Stimulated activated CD8-positive, alpha-beta memory T cell treated with anti-CD3 and anti-CD28 coated beads, Interleukin-4, amount 100 ng/mL, for 1 hour (primary cell): ENCODE measurements at places on chromosomes 7 and 10.

DNA sequence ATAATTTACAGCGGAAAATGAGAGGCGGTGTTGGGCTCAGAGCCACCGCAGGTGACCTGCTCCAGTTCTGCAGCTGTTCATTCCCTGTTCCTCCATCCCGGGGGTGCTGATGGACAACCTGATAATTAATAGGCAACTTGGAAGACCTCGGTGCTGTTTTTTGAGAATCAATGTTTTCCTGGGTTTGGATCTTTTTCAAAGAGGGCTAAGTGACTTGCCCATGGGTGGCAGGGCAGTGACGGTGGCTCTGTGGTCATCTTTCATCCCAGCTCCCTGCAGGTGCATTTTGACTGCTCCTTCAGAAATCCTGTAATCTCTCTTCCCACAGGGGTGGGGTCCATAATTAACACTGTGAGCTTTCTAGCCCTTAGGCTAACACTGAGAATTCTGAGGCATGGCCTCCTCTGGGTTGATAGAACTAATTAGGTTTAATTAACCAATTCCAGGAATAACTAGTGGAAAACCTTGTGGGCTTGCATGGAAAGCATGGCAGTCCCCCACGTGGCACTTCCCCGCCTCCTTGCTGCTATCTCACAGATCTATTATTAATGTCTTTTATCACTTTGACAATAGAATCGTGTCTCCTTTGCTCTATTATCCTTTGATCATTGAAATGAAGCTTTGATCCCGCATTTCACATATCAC lies 217.9 kb downstream of the GLRX3 start:
- no peak for DNase-seq

DNA sequence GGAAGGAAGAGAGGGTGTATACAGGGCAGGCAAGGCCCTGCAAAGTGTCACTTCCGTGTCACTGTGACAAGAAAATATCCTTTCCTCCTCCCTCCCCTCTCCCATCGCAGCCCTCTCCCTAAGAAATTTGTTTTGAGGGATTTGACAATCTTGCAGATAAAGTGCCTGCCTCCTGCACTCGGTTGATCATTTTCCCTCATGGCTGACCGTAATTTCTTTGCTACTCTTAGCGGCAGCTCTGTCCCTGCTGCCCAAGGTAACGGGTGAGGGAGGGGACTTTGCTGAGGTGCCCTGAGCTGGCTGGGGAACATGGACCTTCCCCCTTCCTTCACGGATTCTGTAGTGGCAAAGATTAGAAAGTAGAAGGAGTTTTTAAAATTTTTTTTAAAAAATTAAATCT lies 179.1 kb downstream of the TCF7L2 start:
- no peak for DNase-seq

GRCh38 chr7:2688409-2689342 lies 674 bp downstream of the AMZ1 start:
- no peak for DNase-seq

DNA sequence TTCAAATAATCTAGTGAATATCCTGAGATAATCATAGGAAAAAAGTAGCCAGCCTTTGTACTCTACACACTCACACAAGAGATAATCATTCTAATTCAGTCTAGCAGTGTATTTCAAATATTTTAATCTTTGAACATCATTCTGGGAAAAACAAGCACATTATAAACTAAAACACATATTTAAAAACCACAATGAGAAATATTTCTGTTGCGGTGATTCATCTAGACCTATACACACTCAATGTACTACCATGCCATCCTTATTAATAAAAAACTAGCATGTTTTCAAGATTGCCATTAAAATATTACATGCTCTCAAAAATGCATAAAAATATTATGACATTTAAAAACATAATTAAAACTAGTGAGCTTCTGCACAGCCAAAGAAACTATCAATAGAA lies 11.8 kb downstream of the COG5 start:
- DNase-seq = no peak

DNA sequence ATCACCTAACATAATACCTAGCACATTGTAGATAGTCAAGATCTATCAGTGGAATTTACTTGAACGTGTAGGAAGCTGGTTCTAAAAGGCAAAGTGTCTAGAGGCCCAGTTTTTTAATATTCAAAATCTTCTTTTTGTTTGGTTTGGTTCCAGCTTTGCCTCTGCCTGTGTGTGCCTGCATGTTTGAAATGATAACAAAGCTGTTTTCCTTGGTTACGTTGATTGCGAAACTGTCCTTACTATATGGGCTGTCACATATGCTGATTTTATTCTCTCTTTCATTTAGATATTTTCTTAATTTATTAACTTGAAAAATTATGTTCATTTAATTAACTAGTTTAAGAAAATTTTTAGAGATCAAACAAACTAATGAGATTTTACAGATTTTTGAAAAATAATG lies 237.3 kb downstream of the SEMA3A start:
- DNase-seq = no peak

DNA sequence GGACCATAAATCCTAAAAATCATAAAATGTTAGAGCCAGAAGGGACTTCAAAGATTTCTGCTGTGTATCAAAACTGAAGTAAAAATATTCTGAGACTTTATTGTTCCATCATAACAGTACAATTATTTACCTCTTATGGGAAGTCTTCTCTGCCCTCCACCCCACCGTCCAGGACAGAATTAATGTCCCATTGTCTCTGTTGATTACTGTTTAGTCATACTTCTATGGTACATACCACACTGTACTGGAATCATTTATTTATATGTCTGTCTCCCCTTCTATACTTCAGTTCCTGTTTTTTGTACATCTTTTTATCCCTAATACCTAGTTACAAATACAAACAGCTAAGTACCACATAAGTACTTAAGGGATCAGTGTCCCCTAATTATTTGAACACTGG lies 91.4 kb upstream of the CAPZA2 start:
- no peak for DNase-seq

GRCh38 chr10:30583778-30584415 lies 45.7 kb downstream of the LYZL2 start:
- DNase-seq = no peak

- no peak for DNase-seq
These were observed 30.6 kb upstream of the ZNRF2 start for GRCh38 chr7:30253796-30254165.

- DNase-seq = no peak
These were observed 252.0 kb upstream of the GRB10 start for GRCh38 chr7:51034521-51035264.

DNA sequence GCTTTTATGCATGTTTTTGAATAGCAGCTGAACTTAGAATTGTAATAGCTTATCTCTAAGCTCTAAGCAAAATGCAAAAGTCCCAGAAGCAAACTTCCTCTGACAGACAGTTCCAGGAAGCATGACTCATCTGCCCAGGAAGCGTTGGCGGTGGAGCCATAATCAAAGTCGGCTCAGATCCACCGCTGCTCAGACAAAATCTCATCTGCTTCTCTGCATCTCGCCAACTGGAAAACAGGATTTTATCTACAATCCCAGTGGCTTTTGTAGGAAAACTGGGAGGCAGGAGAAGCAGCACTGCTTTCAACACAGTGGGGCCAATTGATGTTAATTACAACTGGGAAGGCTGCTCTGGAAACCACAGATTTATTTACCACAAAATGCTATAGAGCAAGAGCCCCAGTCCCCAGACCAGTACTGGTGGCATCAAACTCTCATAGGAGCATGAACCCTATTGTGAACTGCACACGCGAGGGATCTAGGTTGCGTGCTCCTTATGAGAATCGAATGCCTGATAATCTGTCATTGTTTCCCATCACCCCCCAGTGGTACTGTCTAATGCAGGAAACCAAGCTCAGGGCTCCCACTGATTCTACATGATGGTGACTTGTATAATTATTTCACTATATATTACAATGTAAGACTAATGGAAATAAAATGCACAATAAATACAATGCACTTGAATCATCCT lies 99.9 kb downstream of the CUBN start:
- DNase-seq = peak; percentile 35

DNA sequence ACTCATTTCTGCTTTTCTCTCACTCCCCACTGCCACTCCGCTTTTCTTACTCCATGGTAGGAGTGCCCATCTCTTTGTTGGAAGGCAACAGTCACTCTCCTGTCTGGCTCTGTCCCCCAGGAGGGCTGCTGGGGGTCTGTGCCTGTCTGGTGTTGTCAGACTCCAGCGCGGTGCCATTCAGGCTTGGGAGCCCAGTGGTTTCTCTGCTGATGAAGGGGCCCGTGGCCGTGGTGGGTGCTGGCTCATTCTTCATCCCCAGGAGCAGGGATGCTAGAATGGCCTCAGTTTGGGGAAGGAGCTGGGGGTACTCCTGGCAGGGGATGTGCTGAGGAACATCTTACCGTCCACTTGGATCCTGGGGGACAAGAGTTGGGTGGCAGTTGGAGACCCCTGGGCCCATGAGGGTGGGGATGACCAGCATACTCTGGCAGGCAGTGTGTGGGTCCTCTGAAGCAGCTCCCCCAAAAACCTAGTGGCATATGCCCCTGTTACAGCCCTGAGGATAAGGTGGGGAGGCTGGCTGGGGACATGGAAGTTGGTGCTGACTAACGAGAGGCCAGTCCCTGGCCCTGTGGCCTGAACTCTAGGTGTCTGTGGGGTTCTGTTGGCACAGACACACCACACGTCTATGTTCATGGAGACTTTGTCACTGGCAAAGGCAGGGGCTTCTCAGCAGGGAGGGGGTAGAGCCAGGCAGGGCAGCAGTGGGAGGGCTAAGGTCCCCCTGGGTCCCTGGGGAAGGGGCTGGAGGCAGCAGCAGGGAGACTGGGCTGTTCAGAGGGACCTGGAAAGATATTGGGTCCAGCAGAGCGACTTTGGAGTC lies 102.8 kb upstream of the RET start:
- DNase-seq = no peak

GRCh38 chr7:21947056-21947455 lies 1.4 kb upstream of the CDCA7L start:
- no peak for DNase-seq

DNA sequence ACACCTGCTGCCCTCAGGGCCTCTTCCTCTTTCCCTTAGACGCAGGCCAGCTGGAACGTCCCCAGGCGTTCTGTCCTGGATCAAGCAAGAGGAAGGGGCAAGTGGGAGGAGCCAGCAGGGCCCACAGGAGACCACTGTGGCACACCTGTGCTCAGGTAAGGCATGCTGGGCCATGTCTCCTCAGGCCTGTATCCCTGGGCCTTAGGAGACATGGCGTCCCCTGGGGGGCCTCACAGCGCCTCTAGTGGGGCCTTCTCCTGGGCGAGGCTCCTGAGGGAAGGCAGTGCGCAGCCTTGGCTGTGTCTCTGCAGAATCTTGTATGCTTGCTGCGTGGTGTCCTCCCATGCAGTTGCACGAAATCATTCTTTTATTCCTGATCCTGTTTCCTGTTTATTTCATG lies 31.3 kb downstream of the ZNF783 start:
- no peak for DNase-seq

GRCh38 chr10:62459072-62459471 lies 84.9 kb downstream of the ZNF365 start:
- DNase-seq = no peak

DNA sequence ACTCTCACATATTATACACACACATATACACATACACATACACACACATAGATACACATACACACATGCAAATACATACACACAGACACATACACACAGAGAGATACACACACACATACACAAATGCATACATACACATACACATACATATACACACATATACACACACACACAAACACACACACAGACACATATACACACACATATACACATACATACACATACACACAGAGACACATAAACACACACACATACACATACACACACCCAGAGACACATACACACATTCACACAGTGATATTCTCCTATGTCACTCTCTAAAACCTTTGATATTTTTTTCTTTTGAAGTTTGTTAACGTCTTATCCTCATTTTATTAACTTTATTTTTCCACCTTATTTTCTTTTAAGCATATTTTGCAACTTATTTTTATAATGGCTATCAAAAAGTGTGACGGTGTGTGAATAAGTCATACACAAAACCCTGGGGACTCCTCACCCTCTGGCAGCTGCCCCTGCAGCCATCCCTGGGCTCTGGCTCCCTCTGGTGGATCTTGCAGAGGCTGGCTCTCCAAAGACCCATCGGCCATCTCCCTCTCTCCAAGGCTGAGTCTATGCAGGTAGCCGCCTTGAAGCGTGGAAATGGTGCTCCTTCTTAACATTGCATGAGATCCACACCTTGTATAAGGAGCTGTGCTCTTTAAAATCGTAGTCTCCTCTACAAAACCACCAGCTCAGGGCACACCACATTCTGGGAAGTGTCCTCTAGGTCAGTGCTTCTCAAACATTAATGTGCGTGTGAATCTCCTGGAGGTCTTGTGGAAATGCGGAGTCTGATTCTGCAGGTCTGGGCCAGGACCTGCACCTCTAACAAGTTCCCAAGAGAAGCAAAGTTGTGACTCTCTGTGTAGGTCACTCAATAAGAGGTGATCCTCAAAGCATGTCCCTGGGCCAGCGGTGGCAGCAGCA lies 4.1 kb upstream of the C10orf120 start:
- DNase-seq = no peak

GRCh38 chr7:155527664-155528063 lies 18.7 kb downstream of the CNPY1 start:
- DNase-seq = no peak

DNA sequence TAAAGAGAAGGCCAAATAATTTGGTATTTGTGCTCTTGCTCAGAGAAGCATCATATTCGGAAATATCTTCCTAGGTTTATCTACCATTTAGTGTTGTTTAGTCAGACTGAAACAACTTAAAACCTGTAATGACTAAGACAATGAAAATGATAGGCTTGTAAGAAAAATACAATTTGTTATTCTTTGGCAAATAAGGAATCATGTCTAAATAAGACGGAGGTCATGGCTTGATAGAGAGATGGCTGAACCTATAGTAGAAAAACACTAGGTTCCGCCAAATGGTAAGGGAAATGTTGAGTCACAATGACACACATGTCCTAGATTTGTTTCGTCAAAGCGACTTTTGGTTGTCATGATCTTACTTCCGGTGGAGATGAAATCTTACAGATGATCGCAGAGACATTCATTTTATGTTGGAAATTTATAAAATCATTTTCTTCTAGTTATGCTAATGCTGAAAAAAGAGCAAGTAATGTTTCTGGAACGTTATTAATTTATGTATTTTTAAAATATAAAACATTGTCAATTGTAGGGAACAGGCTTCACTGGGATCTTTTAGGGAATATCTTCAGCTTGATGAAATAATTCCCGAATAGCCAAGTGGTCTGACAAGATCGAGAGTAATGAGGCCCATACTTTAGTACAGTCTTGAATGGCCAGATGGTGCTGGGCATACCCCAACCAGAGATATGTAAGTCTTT lies 1.0 kb downstream of the SRGN start:
- no peak for DNase-seq

DNA sequence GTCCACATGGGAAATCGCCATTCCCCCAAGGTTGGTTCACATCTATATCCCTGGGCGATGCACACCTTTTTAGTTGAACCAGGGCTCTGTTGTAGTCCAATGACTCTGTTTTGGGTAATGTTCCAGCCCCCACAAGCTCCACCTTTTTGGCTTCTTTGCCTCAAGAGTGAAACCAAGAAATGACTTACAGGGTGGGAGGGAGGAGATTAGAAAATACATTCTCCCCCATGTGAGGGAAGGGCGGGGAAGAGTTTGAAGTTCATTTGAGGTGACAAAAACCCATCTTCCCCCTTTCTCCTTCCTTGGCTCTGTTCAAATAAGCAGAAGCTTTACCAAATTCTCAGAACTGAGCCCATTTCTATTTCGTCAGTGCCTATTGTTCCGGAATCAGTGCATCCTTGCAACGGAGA lies 82.8 kb downstream of the GATA3 start:
- DNase-seq = no peak
